Chondrocyte (in vitro differentiated cells): ENCODE measurements at places on chromosomes 2 and 18. TPM values are rescaled to one million over a fixed set of nuclear protein-coding genes. Genes with fewer than 3 reads are reported as not detected.

Gene FBXO41
- 1.6 to 4.0 TPM (median 3.6 TPM) in 3 replicates for total RNA-seq

Gene INO80B
- 23.2 to 35.0 TPM (median 24.3 TPM) in 3 replicates for total RNA-seq

Gene ANKRD29
- 0.48 to 0.85 TPM (median 0.50 TPM) in 3 replicates for total RNA-seq

Gene KLHL30
- total RNA-seq: 12.2 to 25.6 TPM (median 24.4 TPM) in 3 replicates

Gene PRKAG3
- total RNA-seq: not detected in 3 replicates

Gene KLHL41
- 1.4 to 2.3 TPM (median 2.2 TPM) in 3 replicates for total RNA-seq

Gene NT5C1B
- not detected in 3 replicates for total RNA-seq

Gene CYP27A1
- 1.7 to 5.2 TPM (median 4.7 TPM) in 3 replicates for total RNA-seq
